ENCODE measurements at places on chromosomes 2 and 18.

- DNase-seq: no peak
Measured at GRCh38 chr2:67616749-67617148, 219.6 kb downstream of the ETAA1 start.

DNA sequence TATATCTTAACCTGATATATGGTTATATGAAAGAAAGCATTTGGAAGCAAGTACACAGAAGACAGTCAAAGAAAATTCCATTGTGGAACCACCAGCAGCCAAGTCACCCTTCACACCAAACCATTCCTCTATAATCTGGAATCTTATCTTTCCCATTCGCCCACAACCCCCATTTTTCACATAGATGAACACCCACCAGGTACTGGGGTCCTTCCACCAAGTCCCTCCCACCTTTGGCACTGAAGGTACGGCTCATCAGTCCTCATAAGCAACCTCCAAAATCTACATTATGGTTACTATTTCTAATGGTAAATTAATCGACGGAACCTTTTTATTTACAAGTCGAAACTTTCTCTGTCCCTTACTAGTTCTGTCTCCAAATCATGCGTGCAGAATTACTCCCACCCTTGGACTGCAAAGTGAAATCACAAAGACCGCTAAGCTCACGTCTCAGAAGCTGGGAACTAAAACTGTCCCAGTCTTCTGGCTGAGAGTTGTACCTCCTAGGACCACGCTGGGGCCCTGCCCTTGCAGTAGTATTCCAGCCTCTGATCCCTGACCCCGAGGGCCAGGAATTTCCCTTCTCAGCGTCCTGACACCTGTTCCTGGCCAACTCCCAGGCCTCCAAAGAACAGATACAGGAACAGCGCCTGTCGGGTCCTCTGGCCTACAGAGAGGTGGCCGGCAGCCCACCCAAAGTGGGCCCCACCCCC is 702 bp downstream of the OLA1 start:
- no peak for DNase-seq

DNA sequence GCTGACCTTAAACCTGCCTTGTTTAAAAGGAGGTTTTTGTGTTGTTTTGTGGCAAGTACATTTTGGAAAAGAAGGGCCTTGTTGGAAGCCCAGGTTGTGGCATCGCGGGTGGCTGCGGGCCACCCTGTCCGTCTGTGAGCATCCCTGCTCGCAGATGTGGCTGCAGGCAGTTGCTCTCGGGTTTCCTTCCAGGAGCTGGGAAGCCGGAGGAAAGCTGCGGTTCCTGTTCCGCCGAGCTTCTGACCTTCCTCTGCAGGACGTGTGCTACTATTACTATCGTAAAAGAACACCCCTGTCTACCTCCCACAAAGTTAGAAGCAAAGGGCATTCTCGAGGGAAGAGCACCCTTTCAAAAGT is 766 bp downstream of the MFF start:
- DNase-seq: no peak

GRCh38 chr2:45445037-45445436 is 166.0 kb downstream of the SRBD1 start:
- DNase-seq: no peak
